ENCODE measurements at places on chromosomes 7 and 10.

- DNase-seq = no peak
These were observed 229.7 kb downstream of the CDK14 start for GRCh38 chr7:90825779-90826178.

GRCh38 chr7:117645481-117646165, 165.8 kb downstream of the CFTR start:
- DNase-seq = no peak

GRCh38 chr7:140610204-140611165, 30.1 kb downstream of the DENND2A start:
- DNase-seq = no peak

- no peak for DNase-seq
These were observed 109.8 kb downstream of the INPP5A start for GRCh38 chr10:132647424-132647823.

DNA sequence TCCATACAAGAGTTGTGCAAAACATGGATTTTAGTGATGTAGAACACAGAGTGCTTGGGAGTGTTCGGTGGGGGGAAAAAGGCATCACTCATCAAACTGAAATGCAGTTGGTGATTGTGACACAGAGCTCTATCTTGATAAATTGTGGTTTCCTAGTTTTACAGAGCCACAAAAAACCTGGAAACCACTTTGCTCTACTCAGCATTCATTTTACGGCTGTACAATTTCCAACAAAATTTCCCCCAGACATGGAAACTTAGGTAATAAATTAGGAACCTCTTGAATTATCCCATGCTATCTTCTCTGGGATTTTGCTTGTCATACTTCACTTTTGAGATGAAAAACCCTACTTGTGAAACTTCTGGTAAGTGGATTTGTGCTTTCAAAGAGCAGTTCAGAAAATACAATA, 614.9 kb upstream of the FZD8 start:
- no peak for DNase-seq

- DNase-seq = no peak
These were observed 84.1 kb downstream of the MKI67 start for GRCh38 chr10:128042131-128042610.

DNA sequence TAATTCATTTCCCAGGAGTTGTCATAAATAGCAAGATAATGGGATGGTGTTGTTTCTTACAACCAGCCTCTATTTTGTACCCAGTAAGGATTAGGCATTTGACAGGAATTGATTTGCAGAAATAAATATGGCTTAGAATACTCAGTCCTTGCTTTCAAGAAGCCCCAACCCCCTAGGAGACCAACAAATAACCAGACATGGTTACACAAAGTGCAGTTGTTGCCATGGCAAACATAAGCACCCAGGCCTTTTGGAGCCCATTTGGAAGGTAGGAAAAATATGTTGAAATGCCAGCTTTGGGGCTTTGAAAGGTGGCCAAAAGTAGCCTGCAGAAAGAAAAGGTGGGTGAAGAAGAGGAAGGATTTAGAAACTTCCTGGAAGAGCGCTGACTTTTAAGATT, 397.5 kb downstream of the CDC14C start:
- no peak for DNase-seq

DNA sequence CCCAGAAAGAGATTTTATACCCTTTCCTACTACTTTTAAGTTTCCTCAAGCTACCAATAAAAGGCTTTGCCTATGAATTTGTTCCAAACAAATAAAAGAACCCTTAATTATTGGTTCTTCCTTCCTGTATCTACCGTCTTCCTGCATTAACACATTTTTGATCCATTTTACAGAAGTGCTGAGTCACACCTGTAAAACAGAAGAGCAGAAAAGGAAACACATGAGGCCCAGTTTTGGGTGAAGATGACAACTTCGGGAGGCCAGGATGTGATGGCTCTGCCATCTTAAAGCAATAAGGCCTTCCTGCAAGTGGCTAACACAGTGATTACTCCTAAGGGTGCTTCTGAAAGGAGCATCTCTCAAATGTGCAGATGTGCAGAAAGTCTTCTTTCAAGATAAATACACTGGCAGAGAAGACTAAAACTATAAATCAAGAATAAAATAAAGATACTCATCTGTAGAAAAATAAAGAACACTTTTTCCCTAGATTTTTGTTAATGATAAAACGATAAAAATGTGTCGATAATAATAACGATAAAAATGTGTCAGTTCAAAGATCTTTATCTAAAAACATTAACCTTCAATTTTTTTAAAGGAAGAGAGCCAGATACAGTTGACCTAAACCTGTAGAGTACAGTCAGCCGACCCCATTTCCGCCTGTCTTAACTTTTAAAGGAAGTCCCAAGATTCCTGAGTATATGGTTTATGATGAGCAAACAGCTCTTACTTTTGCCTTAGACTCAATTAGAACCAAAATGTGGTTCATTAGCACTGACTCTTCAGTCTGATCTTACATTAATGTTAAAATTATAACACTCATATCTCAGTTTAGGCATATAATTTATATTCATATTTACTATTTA, 108.6 kb downstream of the UBE2H start:
- no peak for DNase-seq

GRCh38 chr10:112424651-112425050, 22.1 kb downstream of the ZDHHC6 start:
- DNase-seq = no peak

GRCh38 chr10:17792991-17793390, 16.2 kb upstream of the MRC1 start:
- DNase-seq = no peak

DNA sequence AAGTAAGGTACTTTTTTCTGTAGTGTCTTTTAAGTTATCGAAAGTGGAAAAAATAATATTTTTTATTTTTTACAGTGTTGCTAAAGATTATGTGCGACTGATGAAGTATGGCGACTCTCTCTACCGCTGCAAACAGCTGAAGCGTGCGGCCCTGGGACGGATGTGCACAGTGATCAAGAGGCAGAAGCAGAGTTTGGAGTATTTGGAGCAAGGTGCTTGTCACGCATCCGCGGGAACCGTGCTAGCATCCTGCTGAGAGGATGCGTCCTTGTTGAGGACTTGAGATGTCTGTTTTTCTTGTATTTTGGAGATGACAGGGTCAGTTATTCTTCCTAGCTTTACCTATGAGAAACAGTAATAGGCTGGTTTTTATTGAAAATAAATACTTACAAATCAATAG, 7.8 kb downstream of the GTPBP4 start:
- DNase-seq = no peak

DNA sequence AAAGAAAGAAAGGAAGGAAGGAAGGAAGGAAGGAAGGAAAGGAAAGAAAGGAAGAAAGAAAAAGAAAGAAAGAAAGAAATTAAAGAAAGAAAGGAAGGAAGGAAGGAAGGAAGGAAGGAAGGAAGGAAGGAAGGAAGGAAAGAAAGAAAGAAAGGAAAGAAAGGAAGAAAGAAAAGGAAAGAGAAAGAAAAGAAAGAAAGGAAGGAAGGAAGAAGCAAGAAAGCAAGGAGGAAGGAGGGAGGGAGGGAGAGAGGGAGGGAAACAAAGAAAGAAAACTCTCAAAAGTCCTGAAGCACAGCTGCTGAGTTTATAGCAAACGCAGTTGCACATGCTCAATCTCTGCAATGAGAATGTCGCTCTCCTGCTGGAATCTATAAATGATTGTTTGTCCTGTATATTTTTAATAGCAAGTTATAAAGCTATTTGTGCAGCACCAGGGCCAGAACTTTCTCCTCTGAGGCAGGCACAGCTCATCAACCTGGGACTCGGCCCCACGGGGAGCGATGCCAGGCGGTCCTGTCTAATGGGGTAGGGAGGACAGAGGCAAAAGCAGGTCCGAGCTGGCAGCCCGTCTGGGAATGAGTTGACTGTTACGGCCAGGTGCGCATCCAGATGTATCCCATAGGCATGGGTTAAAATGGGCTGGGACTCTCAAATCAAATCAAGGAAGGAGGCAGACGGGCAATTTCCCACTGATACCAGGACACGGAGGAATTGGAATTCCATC, 118.0 kb upstream of the PFKP start:
- no peak for DNase-seq

DNA sequence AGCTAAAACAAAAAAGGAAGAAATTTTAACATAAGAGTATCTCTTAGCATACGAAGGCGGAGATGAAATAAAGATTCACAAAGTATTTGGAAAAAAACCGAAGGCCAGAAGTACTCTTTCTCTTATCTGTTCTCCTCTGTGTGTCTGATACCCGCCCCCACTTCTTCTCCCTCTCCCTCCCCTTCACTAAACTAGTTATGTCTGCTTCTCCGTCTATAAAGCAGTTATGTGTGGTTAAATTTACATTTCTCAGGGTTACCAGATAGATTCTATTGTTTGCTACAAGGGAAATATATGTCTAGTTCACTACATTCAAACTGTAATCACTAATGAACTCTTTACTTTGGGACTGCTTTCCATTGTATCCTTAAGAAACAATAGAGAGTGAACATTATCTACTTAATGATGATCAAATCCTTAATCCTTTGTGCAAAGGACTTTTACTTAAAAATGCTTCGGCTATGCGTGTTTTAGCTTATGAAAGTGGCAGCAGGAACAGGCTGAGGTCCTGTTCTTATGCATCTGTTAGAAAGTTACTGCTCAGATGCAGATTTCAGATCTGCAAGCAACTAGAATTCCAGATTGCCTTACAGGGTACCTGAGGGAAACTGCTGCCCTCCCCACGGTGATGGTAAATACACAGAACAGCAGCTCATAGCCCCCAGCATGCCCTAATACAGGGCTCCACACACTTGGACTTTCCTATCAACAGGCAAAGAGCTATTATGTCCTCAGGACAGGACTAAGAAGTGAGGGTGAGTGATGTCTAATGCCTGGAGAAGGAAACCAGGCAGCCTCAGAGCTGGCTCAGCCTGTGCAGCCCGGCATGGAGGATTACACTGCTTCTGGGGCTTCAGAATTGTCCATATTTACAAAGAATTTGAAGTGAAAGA, 273.3 kb downstream of the FZD1 start:
- DNase-seq = no peak

DNA sequence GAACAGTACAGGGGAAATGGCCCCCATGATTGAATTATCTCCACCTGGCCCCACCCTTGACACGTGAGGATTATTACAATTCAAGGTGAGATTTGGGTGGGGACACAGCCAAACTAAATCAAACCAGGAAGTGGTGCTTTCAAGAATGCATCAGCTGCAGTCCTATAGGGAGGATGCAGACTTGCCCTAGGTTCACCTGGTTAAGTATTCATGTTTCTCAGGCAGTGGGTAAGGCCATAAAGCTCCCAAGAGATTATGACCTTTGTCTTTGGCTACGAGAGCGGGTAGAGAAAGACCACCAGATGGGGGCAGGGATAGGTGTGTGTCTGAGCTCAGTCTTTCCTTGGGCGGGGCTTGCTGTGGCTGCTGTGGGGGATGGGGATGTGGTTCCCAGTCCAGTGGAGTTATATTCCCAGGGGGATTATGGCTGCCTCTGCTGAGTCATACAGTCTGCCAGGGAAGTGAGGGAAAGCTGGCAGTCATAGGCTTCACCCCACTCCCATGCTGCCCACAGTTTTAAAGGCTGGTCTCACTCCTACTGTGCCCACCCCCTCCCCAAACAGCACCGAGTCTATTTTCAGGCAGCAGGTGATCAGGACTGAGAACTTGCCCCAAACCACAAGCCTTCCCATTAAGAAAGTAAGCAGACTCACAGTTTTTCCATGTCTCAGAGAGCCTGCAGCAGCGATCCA, 8.4 kb upstream of the R3HCC1L start:
- no peak for DNase-seq

GRCh38 chr10:120782336-120782735, 68.8 kb upstream of the WDR11 start:
- no peak for DNase-seq

- no peak for DNase-seq
These were observed 40.4 kb upstream of the ABLIM1 start for GRCh38 chr10:114698271-114699061.

GRCh38 chr7:497946-498655, 21.5 kb downstream of the PDGFA start:
- DNase-seq = no peak

GRCh38 chr7:46681865-46682503, 760.9 kb upstream of the IGFBP3 start:
- DNase-seq = no peak

DNA sequence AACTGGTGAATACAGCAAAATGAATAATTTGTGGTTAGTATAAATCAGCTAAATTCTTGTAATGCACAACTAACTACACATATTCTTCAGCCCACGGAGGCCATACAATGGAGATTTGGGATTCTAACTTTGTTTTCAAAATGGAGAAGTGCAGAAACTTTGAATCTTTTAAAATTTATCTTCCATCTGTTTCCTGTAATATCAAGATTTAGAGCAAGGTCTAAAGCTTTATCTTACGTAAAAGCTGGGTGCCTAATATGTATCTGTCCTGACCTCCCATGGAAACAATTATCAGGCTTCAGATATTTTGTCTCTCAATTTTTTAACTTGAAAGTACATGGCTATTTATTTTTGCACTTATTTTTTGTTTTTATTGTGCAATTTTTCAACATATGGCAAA, 5.0 kb upstream of the AHR start:
- DNase-seq = no peak

DNA sequence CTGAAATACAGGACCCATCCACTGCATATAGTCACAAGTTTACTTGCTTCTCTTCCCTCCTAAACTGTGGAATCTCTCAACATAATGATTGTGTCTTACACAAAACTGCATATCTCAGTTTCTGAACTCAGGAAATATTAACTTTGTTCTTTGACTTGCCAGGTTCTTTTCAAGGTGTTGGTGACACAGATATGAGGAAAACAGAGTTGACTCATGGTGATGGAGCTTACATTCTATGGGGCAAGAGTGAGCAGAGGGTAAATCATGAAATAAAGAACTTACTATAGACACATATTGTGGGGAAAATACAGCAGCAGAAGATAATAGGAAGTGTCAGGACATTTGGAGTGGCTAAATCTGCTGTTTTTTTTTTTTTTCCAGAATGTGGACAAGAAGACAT, 72.5 kb upstream of the IGFBP3 start:
- no peak for DNase-seq

DNA sequence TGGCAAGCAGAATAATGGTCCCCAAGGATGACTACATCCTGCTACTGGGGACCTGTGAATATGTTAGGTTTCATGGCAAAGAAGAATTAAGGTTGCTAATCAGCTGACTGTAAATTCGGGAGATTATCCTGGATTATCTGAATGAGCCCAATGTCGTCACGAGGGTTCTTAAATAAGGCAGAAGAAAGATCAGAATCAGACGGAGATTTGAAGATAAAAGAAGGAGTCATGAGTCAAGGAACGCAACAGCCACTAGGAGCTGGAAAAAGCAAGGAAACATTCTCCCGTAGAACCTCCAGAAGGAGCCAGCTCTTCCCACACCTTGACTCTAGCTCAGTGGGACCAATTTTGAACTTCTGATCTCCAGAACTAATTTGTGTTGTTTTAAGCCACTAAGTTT, 82.9 kb upstream of the APBB1IP start:
- DNase-seq = no peak

- DNase-seq = no peak
These were observed 75.8 kb downstream of the CDCA7L start for GRCh38 chr7:21869785-21870402.

DNA sequence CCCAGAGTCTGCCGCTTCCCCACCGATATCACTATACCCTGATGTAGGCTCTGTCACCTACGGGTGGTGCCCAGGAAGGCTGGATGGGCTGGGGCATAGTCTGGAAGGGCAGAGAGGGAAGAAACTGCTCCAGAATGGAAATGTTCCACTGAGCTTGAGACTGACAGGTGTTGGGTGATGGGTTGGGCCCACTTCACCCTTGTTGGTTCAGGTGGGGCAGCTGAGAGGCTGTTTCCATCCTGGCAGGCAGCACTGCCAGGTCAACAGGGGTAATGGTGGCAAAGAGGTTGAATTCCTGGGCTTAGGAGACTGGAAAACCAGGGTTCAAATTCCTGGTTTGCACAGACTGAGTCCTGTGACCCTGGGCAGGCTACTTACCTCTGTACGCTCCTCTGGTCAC, 28.5 kb upstream of the FRAT2 start:
- DNase-seq = no peak

- DNase-seq = no peak
These were observed 56.1 kb downstream of the AUTS2 start for GRCh38 chr7:69654381-69654780.

Data from activated CD8-positive, alpha-beta memory T cell treated with anti-CD3 and anti-CD28 coated beads, Interleukin-2, amount 50 U/mL, for 4 hours (primary cell).